ENCODE measurements at places on chromosomes 11 and 22.

DNA sequence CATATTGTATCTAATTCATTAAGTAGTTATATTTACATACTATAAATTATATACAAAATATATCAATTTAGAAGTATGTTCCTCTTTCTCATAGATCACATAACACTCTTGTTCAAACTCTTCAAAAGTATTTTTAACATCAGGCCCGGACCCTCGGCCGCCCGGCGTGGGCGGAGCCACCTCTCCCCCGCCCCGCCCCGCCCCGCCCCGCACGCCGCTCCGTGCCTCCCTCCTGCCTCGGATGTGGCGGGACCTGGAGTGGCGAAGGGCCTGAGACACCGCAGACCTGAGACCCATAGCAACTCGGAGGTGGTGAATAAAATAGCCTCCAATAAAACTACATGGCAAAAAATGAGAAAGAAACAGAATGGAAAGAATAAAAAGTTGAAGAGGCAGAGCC is 105.9 kb upstream of the BDNF start:
- no peak for DNase-seq

- DNase-seq, result no peak
Measured at GRCh38 chr11:67490727-67491065, 7.9 kb downstream of the AIP start.

DNA sequence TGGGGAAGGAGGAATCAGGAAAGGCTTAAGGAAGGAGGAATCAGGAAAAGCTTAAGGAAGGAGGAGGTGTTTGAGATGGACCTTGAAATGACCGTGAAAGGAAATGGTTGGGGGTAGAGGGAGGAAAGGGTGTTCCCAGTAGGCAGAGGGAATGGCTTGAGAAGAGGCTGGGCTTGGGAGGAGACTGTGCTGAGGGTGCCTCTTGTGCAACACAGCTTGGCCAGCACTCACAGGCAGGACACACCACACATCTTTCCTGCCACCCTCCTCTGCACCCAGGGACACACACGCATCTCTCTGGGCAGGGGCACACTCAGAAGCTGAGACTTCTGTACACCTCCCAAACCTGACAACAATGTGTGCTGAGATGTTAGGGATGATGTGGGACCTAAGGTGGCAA is 151.4 kb downstream of the FBXO7 start:
- peak; percentile 73 for DNase-seq

GRCh38 chr22:18935889-18936529 is at the start of gene PRODH:
PRODH (minus strand) TSS chr22:18936293; CDS start chr22:18936287, 6 bp downstream.
- DNase-seq, result no peak

GRCh38 chr11:111938687-111939160 is 1.6 kb downstream of the DIXDC1 start:
- peak; percentile 63 for DNase-seq

- DNase-seq, result no peak
Measured at GRCh38 chr22:25566186-25566897, 1.9 kb downstream of the GRK3 start.

GRCh38 chr11:131748151-131749050 is 378.0 kb downstream of the NTM start:
- peak; percentile 89 for DNase-seq

DNA sequence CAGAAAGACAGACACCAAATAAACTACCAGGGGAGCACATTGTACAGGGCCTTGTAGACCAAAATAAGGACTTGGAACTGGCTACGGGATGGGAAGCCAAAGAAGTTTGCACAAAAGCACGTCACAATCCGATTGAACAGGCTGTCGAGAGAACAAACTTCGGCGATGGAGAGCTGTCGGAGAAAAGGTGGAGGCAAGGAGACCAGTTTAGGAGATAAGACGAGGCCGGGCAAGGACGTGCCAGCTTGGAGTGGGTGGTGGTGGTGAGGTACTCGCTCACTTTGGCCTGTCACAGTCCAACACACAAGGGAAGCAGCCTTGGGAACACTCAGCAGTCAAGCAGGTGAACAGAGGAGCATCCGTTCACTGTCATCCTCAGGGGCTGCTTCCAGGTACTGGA is 19.0 kb downstream of the APOL5 start:
- DNase-seq, result no peak

DNA sequence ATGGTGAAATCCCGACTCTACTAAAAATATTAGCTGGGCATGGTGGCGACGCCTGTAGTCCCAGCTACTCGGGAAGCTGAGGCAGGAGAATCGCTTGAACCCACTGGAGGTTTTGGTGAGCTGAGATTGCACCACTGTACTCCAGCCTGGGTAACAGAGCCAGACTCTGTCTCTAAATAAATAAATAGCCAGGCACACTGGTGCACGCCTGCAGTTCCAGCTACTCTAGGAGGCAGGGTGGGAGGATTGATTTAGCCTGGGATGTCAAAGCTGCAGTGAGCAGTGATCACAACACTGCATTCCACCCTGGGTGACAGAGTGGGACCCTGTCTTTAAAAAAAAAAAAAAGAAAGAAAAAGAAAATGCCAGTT is 17.4 kb downstream of the SUSD2 start:
- DNase-seq, result peak; percentile 26

- no peak for DNase-seq
Measured at GRCh38 chr11:29019960-29020683, 911.9 kb downstream of the METTL15 start.

DNA sequence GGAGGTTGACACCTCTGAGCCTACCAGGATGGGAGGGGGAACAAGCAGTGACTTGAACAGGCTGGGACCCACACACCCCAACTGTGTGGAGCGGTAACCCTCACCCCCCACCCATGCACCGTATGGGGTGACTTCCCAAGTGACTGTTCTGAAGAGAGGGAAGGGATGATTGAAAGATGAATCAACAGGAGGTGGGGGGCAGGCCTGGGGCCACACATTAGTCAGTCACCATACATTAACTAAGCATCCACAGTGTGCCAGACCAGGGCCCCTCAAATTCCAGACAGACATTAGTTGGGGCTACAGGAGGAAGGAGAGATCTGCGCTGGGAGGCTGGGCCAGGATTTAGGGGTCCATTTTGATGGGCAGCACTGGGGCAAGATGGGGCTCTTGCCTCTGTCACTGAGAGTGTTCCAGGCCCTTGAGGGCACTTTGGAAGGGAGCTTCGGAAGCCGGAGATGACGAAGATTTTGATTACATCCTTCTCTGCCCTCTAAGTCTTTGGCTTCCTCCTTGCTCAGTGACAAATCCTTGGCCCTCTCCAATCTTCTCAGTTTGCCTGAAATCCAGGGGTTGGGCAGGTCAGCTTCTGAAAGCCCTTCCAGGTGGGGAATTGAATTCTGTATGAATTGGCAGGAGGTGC is 966 bp downstream of the SMTN start:
- DNase-seq, result no peak

GRCh38 chr11:35122308-35122707 is 16.7 kb upstream of the CD44 start:
- no peak for DNase-seq

- DNase-seq, result peak; percentile 63
Measured at GRCh38 chr11:3127706-3128355, 37.3 kb downstream of the OSBPL5 start.

DNA sequence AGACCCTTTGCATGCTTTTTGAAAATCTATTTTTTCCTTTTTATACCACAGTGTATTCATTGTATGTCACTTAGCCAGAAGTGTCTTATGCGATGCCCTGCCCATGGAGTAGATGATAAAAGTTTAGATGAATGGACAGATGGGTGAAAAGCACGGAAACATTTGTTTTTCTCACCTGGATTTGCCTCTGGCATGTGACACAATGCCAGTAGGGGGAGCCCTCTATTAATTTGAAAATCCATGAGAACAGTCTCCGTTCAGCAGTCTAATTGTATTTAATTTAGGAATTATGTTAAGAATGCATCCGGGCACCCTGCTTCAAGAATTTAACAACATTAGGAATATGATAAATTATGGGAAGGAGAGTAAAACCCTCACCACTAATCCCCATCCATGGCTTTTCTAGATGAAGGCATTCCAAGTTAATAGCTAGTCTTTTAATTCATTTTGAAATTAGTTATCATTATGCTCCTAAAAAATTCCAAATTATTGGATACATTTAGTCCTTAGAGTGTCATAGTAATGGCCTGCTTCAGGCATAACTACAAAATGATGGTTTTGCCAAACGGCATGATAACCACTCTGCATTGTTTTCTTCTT is 55.3 kb upstream of the ALKBH3 start:
- DNase-seq, result no peak

GRCh38 chr11:35654711-35655110 is 7.9 kb upstream of the TRIM44 start:
- no peak for DNase-seq

DNA sequence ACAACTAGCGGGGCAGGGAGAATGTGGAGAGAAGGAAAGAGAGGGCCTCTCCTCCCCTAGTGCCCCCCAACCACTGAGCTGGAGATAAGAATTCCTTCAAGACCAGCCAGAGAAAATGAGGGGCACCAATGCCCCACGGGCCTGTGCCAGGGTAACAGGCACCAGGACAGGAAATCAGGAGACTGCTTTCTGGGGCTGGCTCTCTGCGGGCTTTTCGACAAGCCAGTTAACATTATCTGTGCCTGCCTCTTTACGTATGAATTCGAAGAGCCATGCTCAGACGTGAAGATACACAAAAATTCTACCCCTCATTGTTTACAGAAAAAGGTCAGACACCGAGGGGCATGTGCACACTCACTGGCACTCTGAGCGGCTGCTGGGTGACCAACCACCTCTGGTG is 52.1 kb downstream of the MYH9 start:
- no peak for DNase-seq

DNA sequence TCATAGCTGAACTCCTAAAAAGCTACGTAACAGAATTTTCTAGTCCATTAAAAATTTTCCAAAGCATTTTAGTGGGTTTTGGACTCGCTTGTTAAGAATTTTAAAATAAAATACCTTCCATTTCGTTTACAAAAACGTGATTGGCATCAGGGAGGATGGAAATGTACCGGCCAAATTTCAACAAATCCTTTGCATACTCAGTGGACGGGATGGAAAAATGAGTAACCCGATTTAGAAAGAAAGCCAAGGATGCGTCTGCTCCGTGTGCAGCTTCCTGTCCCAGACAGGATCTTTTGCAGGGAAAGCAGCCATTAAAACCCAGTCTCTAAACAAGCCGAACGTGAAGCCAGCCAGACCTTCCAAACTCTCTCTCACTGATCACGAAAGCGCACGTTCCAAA is 15.6 kb downstream of the TMEM184B start:
- DNase-seq, result peak; percentile 67

DNA sequence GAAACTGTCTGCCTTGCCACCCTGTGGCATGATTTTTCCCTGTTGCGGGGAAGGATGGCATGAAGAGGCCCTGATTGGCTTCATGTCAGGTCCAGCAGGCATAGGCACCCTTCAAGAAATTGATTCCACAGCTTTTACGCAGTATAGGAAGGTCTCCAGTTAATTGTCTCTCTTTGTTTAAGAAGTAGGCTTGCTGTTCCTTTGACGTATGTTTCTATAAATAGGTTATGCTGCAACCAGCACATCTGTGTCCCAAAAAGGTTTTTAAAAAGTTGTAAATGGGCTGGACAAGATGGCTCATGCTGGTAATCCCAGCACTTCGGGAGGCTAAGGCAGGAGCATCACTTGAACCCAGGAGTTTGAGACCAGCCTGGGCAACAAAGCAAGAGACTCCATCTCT is 62.6 kb downstream of the CD6 start:
- no peak for DNase-seq

GRCh38 chr11:133636711-133637355 is 104.5 kb upstream of the OPCML start:
- DNase-seq, result no peak

DNA sequence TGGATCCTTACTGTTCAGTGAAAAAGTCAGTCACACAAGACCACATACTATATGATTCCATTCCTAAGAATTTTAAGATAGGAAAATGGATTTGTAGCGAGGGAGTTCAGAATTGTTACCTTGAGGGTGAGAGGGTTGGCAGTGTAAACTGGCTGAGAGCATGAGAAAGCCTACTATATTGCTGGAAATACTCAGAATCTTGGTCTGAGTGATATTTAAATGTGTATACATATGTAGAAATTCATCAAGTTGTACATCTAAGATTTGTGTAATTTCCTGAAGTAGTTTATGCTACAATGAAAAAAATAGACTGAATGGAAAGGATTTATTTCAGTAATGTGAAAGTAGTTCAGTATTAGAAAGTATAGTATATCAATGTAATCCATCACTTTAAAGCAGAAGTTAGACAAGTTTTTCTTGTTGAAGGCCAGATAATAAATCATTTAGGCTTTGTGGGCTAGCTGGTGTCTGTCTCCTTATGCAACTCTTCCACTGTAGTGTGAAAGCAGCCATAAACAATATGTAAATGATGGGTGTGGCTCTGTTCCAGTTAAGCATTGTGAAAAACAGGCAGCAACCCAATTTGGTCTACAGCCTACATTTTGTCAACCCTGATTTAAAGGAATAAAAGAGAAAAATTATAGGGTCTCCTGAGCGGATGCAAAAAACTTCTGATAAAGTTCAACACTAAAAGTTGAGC is 127.2 kb upstream of the THY1 start:
- DNase-seq, result no peak

GRCh38 chr11:62497132-62497801 is 49.3 kb downstream of the AHNAK start:
- DNase-seq, result no peak

DNA sequence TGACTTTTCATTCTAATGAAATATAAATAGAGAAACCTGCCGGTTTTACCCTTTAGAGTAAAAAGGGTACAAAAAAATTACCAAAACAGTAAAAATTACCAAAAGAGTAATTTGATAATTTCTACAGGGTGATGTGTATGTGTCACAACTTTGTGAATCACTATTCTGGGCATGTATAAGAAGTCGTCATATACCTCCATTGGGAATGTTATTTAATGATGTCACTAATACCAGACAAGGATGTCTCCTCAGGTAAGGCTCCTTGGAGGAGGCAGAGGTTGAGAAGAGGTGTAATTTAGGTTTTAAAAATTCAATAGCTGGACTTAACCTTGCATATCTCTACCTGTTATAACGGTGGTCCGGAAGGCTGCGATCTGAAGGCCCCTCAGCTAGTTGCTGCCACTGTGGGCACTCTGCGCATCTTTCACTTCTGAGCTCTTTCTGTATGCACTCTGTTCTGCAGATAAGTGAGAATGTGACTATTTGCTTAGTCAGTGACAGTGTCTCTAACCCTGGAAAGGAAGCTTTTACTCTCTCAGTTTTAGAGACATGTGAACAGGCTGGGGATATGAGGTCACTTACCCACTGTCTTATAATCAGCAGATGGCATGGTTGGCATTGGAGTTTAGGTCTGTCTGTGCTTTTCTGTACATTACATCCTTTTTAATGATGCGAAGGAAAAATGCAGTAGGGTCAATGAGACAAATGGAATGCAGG is 987 bp upstream of the NCR3LG1 start:
- no peak for DNase-seq

GRCh38 chr22:22993184-22993583 is 77.1 kb upstream of the GNAZ start:
- no peak for DNase-seq

- no peak for DNase-seq
Measured at GRCh38 chr11:61067782-61068446, 34.4 kb upstream of the CD5 start.

DNA sequence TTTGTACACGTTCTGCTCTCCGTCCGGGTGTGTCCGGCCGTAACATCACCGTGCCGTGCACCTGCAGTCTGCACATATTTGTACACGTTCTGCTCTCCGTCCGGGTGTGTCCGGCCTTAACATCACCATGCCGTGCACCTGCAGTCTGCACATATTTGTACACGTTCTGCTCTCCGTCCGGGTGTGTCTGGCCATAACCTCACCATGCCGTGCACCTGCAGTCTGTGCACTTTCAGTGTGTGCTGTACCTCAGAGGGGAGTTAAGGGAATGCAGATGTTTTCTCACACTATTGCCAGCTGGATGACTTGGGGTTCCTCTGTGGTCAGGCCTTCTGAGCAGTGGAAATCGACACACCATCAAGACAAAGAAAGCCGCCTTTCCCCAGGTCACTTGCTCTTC is 4.2 kb downstream of the TTLL8 start:
- DNase-seq, result no peak
